ENCODE measurements at places on chromosomes 12 and 14.
A peak's percentile ranks its signal among the peaks of the same experiment; 100 is the strongest.

DNA sequence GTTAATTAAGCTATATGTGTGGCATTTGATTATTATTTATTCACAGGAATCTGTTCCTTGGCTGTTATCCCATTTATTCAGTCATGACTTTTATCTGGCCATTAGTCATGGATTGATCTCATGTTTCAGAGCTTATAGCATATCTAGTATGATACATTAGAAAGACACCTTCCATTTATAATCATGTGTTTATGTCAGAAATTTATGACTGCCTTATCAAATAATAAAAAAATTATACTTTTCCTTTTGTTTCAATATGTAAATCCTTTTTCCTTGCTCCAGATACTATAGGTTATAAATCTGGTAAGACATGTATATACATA, 248.0 kb upstream of the PDE3A start:
- no peak for DNase-seq

DNA sequence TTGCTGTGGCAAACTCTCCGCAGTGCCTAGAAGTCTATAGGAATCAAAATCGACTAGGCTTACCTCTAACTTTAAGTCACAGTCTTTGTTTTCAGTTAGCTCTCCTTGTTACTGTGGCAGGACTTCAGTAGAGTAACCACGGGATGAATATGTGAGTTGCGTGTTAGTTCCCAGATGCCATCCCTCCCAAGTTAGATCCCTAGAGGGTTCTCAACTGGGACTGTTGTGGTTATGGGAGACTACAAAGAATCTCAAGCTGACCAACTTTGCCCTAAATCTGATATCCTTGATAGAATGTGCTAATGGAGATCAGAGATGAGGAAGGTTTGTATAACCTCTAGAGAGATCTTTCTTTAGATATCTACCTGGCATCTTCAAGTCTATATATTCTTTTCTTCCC, 208.1 kb downstream of the AKAP6 start:
- no peak for DNase-seq

- no peak for DNase-seq
Observed at GRCh38 chr12:26009593-26009992, 51.1 kb downstream of the RASSF8 start.

GRCh38 chr14:61103541-61104339, 122.7 kb downstream of the SLC38A6 start:
- DNase-seq: no peak

DNA sequence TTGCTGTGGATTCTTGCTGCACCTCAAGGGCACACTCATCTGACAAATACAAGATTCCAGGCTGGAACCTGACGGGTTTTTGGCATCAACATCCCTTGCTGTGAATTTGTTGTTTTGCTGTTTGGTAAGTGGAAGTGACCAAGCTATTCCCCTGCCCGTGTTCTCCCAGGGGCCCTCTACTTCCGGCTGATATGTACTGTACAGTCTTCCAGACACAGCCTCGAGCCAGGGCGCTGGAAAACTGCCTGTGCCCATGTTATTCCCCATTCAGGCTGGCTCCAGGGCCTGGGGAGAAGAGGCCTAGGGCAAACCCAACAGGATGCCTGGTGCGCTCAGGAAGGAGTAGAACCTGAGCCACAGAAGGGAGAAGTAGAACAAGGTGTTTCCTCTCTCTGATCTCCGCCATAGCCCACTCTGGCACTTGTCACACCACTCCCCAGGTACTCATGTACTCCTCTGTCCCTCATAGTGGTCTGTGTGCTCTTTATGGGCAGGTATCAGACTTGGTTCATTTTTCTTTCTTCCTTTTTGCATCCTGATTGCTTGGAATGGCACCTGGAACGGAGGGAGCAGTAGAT, 67.8 kb upstream of the LTA4H start:
- DNase-seq: no peak

DNA sequence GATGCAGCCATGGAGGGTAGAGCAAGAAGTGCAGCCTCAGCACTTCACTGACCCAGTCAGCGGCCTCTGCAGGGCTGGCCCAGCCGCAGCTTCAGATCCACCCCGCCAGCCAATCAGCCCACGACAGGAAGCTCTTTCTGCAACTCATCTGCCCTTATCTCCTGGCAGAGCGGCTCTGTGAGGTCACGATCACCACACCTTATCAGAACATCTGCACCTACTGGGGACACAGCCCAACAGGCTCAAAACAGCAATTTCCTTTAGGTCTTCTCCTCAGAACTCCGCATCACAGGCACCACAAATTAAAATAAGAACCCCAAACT, 287.3 kb downstream of the BCL11B start:
- no peak for DNase-seq

- DNase-seq: no peak
Observed at GRCh38 chr12:66739940-66740651, 61.2 kb upstream of the GRIP1 start.

DNA sequence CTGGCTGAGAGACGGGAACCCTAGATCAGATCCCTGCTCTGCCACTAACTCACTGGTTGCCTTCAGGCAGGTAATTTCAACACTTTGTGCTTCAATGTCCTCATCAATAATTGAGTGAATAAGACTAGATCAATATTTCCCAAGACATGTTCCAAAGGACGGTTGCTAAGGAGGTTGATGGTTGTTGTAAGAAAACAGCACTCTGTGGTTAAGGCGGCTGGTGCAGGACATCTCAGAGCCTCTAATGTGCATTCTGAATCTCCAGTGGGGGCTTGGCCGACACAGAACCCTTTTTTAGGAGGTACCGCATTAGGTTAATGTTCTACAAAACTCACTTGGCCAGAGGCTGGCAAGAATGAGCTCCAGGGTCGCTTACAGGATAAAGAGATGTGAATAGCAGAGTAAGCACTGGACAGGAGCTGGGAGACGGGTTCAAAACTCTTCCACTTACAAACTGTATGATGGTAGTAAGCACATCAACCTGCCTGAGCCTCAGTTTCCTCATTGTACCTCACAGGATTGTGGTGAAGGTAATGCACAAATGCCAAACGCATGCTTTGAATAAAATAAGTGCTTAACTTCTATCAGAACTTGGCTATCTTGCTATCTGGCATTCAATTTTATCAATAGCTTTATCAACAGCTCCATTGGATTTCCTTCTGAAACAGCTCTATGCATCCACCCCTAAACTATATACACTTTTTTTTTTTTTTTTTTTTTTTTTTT, 136.9 kb upstream of the PARP11 start:
- DNase-seq: no peak

GRCh38 chr14:71536015-71536740, 396.1 kb upstream of the RGS6 start:
- DNase-seq: no peak

DNA sequence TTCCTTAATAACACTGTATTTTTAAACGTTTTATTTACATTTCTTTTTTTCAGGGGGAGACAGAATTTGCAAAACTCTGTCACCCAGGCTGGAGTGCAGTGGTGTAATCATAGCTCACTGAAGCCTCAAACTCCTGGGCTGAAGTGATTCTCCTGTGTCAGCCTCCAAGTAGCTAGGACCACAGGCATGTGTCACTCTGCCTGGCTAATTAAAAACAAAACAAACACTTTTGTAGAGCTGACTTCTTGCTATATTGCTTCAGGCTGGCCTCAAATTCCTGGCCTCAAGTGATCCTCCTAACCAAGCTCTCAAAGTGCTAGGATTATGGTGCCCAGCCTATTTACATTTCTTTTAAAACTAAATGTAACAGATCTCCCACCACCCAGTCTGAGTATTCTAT, 12.7 kb downstream of the CPSF6 start:
- DNase-seq: no peak

DNA sequence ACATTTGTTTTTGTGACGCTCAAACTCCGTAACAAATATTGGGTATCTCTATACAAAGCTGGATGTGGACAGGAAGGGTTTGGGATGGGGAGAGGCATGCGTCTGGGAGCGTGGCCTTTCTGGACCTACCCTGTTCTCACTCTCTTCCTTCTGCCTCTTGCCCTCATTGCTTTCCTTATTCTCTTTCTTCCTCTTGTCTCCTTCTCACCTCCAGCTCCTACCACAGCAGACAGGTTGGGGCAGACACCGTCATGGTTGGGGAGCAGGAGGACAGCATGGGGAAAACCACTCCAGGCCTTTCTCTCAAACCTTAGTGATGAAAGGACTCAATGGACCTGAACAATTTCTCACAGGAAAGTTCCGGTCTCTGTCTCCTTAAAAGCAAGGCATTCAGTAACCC, 465.3 kb downstream of the RAD51B start:
- no peak for DNase-seq

GRCh38 chr12:44184499-44185206, 348.8 kb downstream of the TMEM117 start:
- DNase-seq: no peak

GRCh38 chr12:125184213-125184967, 119.2 kb downstream of the AACS start:
- DNase-seq: no peak

- DNase-seq: no peak
Observed at GRCh38 chr12:93483151-93483807, 16.0 kb downstream of the MRPL42 start.

- DNase-seq: no peak
Observed at GRCh38 chr12:58206876-58207275, 265.5 kb downstream of the ATP23 start.

GRCh38 chr14:105019861-105020814, 745 bp downstream of the CDCA4 start:
- peak; percentile 72 for DNase-seq

GRCh38 chr12:99611599-99611998, 36.0 kb upstream of the GARIN6 start:
- no peak for DNase-seq

DNA sequence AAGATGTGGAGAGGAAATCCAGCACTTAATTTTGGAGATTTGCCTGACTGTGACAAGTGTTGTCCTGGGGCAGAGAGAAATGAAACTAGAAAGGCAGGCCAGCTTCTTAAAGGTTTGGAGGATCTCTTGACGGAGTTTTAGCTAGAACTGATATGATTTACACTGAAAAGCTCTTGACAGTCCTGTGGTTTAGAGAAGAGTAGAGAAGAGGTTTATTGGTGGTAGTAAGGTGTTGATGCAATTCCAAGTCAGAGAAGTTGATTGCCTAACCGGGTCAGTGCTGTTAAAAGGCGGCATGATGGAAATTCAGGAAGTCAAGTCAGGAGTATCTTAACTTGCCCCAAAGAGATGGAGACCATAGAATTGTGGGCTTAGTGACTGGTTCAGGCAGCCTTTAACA, 89.0 kb upstream of the TRAF3 start:
- DNase-seq: no peak

- DNase-seq: no peak
Observed at GRCh38 chr12:13094367-13094766, 9.1 kb downstream of the GSG1 start.

DNA sequence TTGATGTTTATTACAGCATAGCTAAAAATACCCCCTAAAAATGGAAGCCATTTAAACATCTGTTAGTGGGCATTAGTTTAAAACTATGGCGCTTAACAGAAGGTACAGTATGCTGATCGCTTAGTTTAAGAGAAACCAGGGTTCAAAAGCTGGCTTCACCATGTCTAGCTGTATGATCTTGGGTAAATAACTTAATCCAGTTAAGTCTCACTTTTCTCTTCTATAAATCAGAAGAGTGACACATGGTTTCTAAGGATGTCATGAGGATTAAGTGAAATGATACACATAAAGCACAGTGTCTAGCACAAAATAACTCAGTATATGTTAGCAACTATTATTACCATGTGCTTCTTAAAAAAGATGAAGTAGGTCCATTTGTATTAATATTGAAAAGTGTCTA, 38.7 kb downstream of the STK38L start:
- DNase-seq: no peak

DNA sequence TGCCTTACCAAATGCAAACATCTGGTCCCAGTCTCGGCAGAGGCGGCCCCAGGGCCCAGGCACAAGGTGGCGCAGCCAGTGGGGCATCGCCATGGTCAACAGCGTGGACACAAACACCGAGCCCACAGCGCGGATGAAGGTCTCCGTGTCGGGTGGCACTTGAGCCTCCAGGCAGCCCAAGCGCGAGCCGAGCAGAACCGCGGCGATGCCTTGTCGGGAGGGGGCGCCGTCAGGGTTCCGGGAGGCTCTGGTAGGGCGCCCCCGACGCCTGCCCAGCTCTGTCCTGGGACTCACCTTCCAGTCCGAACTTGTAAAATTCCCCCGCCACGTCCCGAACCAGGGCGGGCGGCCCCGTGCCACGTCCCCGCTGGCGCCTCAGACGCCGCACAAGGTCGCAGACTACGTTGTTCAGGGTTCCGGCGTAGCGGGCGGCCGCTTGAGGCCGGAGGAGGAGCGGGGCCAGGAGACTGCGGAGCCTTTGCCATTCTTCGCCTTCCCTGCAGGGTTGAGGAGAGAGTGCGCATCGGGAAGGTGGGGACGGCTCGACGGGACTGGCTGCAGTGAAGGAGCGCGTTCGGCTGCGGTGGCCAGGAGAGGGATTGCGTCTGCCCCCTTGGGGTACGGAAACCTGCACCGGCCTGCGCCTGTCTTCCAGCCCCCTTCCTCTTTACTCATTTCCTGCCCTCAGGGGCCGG, 1.7 kb downstream of the CYP27B1 start:
- no peak for DNase-seq

GRCh38 chr12:98059659-98060343, 455.6 kb upstream of the TMPO start:
- no peak for DNase-seq

DNA sequence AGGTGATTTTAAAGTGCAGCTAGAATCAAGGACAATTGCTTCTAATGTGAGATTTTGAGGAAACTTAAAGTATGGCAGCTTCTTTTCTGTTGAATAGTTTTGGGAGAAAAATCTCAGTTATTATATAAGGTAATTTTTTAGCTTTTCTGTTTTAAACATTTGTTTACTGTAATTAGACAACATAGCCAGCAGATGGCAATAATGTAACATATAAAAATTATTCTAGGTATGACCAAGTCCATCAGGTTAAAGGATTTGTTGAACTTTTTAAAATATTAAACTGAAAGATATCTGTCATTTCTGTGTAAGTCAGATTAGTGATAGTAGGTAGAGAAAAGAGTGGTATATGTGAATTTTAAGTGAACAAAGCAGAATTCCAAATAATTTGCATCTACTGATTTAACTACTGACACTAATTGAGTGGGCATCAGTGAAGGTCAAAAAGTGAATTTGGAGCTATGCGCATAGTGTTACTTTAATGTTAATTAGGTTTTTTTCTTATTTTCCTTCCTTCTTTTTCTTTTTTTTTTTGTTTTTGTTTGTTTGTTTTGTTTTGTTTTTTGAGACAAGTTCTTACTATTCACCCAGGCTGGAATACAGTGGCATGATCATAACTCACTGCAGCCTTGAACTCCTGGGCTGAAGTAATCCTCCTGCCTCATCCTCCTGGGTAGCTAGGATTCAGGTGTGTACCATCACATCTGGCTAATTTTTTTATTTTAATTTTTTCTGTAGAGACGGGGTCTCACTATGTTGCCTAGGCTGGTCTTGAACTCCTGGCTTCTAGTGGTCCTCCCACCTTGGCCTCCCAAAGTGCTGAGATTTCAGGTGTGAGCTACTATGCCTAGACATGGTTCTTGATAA, 18.6 kb downstream of the PRORP start:
- no peak for DNase-seq
